ENCODE measurements at places on chromosomes 6 and 20. TPM values are rescaled to one million over a fixed set of nuclear protein-coding genes. Genes with fewer than 3 reads are reported as not detected.

Gene HACE1
- 6.4 TPM for polyA plus RNA-seq

Gene C6orf163
- polyA plus RNA-seq: not detected

Gene MOXD1
- polyA plus RNA-seq: 3.8 TPM

Gene TNF
- 4.7 TPM for polyA plus RNA-seq

Gene MATN4
- polyA plus RNA-seq: not detected

Gene SIM1
- not detected for polyA plus RNA-seq

Gene ADGRG6
- polyA plus RNA-seq: not detected

Gene SNAP91
- polyA plus RNA-seq: not detected

Gene PRIM2
- 3.8 TPM for polyA plus RNA-seq

Gene ASIP
- not detected for polyA plus RNA-seq

Gene HLA-DQB2
- polyA plus RNA-seq: 59.3 TPM

- no peak for DNase-seq
These were observed 766.0 kb upstream of the MAP3K7 start for GRCh38 chr6:91352878-91353277.

DNA sequence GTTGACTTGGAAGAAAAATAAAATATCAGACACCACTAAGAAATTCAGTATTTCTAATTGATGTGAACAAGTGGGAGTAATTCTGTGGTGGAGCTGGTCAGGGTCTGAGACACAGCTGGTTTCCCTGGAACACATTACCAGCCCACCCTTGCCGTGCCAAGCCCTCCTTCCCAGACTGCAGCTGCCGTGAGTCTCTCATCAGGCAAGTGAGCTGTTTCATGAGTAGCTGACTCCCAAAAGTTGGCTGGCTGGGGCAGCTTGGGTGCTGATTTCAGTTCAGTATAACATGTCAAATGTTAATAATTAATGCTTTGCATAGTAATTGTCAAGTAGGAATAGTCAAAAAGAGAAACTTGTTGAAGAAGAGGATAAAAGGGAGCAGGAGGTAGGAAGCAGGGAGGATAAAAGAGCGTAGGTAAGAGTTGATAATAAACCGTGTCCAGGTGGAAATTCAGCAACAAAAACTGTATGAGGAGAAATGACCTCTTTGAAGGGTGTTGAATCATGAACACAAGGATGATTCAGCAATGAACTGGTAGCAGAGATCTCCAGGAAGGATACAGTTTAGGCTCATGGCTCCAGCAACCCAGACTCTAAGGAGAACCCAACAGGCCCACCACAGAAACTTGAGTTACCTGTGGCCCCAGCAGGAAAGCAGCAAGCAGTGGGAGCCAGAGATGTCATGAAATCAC, 110.9 kb upstream of the SSTR4 start:
- DNase-seq: no peak

- DNase-seq: no peak
These were observed 7.8 kb upstream of the CDH4 start for GRCh38 chr20:61244213-61244612.

- DNase-seq: no peak
These were observed 181.4 kb upstream of the CST7 start for GRCh38 chr20:24767623-24768100.

- DNase-seq: no peak
These were observed 237.6 kb downstream of the QKI start for GRCh38 chr6:163651915-163652668.

GRCh38 chr20:44599715-44600114, 17.3 kb downstream of the PKIG start:
- DNase-seq: no peak

GRCh38 chr20:21554985-21555384, 41.1 kb upstream of the NKX2-2 start:
- DNase-seq: no peak

- DNase-seq: no peak
These were observed 58.2 kb downstream of the DCBLD1 start for GRCh38 chr6:117540670-117541069.

- no peak for DNase-seq
These were observed 47.6 kb downstream of the CPXM1 start for GRCh38 chr20:2752567-2753460.

DNA sequence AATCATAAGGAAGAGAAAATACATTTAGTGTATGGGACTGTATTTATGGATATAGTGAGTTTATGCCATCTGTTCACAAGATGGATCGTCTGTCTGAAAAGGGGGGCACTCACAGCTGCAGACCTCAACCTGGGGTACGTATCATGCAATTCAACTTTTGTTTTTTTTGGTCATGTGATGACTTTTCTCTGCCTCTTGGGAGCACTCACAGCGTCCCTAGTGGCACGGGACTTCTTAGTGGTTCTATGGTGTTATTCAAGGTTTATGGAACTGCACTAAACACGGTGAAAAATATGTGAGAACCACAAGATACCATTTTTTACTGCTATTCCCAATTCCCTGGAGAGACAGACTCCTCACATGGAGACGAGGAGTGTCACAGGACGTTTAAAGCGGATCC, 60.4 kb upstream of the MPC1 start:
- no peak for DNase-seq

DNA sequence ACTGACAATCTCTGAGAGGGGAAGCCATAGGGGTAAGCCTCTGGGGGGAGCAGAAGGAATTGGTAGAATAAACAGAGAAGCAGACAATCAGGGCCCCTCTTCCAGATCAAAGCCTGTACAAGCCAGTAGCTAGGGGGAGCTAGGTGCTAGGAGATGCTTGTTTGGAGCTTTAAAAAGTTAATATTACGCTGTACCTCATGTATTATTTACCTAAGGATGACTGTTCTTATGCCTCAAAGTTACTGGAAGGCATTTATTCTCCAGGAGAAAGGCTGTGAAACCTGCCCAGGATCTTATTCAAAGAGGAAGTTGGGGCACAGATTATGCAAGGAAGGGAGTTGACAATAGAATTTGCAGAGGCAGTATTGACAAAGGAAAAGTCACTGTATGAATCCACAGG, 111.8 kb upstream of the SLC35F1 start:
- no peak for DNase-seq

- no peak for DNase-seq
These were observed 55.3 kb upstream of the CTNNBL1 start for GRCh38 chr20:37638527-37638926.

GRCh38 chr6:138272533-138273315, 54.4 kb upstream of the PBOV1 start:
- no peak for DNase-seq

- no peak for DNase-seq
These were observed 113.0 kb upstream of the IYD start for GRCh38 chr6:150255840-150256239.

- no peak for DNase-seq
These were observed 242.1 kb downstream of the SOD2 start for GRCh38 chr6:159450815-159451465.

DNA sequence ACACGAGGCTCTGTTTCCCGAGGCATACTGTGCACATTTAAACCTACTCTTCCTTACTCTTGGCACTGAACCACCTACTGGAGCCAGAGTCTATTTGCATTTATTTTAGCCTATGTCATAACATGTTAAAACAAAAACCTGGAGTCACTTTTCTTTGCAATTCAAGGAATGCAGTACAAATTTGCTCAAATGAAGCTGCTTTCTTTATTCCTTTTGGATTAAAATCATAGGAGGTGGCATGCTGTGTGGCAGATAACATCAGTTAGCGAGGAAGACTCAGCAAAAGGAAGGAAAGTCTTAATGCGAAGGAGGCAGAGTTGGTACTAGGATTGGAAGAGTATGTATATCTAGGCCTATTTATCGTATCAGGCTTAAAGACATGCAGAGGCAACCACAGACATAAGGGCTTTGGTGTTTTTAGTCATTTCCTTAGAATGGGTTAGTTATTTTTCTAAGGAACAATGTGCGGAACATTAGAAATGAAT, 92.9 kb downstream of the SAMD3 start:
- DNase-seq: no peak

GRCh38 chr6:28996844-28997510, 8.1 kb downstream of the ZNF311 start:
- DNase-seq: no peak

GRCh38 chr20:682123-682522, 6.5 kb upstream of the SCRT2 start:
- no peak for DNase-seq

DNA sequence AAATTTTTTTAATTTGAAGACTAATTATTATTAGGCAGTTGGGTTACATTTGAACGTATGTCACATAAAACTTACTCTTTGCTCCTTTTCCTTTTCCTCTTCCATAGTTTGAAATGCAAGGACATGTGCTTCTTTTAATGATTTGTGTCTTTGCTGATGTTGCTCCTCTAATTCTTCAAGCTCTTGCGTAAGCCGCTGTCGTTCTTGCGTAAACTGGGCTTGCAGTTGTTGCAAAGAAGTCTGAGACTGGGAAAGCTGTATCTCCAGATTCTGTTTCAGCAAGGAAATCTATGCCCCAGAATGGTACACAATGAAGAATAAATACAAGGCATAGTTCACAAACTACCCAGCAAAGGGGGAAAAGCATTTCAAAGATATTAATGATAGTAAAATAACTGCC, 45.1 kb upstream of the MCM9 start:
- no peak for DNase-seq

GRCh38 chr6:44039839-44040350, 87.4 kb downstream of the MRPL14 start:
- DNase-seq: no peak

DNA sequence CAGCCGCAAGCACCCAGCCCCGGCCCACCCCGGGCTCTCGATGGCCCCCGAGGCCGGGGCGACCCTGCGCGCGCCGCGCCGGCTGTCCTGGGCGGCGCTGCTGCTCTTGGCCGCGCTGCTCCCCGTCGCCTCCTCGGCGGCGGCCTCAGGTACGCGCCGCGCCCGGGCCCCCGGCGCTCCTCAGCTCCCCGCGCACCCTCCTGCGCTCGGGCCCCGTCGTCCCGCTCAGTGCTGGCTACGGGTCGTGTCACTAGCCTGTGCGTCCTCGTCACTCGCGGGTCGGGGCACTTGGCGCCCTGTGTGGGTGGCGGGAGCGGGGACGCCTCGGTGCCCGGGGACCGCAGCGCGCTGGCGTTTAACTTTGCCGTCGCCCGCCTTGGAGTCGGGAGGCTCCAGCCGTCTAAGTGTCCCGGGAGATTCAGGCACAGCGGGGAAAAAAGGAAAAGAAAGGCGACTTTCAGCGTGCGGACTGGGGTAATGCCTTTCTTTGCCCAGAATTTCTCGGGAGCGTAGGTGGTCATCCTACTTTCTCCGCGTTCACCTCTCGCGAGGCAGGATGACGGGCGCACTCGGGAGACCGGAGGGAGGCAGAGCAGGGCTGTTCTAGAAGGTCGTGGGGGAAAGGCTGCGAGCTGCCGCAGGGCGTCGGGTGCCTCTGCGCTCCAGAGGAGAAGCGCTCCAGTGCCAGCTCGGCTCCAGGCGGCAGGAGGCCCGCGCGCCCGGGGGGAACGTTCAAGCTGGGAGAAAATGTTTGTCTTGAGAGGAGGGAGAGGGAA, 545 bp downstream of the FNDC1 start:
- DNase-seq: peak; percentile 3

GRCh38 chr6:81623106-81623759, 129.2 kb downstream of the TENT5A start:
- no peak for DNase-seq

GRCh38 chr6:46882645-46883044, 39.1 kb downstream of the ADGRF5 start:
- no peak for DNase-seq

GRCh38 chr6:39075807-39076622, 27.4 kb downstream of the GLP1R start:
- DNase-seq: no peak

DNA sequence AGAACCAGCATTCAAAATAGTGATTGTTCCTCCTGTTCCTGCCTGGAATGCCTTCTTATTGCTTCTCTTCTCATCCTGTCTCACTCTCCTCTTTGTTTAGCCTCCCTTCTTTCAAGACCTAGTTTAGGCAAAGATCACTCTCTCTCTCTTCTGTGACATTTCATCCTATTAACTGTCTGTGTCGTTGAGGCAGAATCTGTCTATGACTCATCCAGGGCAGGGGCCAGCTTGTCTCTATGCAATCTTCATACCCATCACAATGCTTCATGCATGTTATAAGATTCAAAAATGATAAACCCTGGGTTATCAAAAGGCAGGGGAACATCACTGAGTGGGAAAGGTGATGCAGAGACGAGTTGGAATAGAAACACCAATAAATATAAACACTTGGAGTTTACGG, 32.2 kb upstream of the FOXA2 start:
- DNase-seq: no peak

DNA sequence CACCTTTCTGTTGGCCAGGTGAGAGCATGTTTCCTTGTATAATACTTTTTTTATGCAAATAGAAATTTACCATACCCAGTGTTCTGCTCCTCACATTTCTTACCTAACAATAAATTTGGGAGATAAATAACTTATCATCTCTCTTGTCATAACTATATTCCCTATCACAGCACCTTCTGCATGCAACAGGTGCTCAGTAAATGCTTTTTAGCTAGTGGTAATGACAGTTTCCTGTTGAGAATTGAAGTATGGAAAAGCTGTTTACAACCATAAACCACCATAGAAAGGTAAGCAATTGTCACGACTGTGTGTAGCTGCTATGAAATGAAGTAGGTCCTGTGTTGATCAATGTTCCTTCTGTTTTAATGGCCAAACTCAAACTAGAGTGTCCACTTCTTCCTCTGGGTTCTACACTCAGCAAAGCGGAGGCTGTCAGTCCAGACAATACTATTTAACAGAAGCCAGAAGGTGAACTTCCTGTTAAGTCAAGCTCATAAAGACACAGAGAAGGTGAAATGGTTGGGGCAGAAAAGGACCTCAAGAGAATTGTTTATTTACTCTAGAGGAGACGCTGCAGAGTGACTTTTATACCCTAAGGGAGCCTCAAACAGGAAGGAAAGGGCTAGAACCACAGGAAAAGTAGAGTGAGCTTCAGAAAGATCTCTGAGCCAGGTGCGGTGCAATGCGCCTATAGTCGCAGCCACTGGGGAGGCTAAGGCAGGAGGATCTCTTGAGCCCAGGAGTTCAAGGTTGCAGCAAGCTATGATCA, 84.0 kb upstream of the SLC22A16 start:
- DNase-seq: no peak

DNA sequence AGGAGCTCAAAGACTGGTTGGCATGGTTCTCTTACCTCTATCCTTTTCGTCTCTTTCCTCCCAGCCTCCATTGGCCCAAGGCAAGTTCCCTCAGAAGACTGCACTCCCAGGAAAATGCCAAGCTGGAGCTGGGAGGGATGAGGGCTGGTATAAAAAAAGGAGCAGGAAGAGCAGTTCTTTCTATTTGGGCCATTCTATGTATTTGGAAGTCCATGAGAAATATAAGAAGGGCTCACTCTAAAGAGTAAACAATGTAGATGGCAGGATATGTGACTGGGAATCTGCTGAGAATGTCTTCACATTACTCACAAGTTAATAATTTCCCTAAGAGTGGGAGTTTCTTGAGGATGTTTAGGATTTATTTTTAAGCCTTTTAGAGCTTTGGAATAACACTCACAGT, 36.6 kb upstream of the ADTRP start:
- DNase-seq: no peak

GRCh38 chr6:147707524-147707923, 199.0 kb downstream of the SAMD5 start:
- no peak for DNase-seq

Data from naive B cell (primary cell).